ENCODE measurements at places on chromosomes 6 and 20. TPM values are rescaled to one million over a fixed set of nuclear protein-coding genes. Genes with fewer than 3 reads are reported as not detected.
A peak's percentile ranks its signal among the peaks of the same experiment; 100 is the strongest.

TTK gene
- 0.32 TPM for total RNA-seq

CTAGE9 gene
- not detected for total RNA-seq

LBP gene
- not detected for total RNA-seq

PGM3 gene
- 12.0 TPM for total RNA-seq

ERVFRD-1 gene
- total RNA-seq, result 0.05 TPM

LRRC73 gene
- total RNA-seq, result 1.4 TPM

MAS1 gene
- not detected for total RNA-seq

MACROD2 gene
- total RNA-seq, result 4.2 TPM

DNA sequence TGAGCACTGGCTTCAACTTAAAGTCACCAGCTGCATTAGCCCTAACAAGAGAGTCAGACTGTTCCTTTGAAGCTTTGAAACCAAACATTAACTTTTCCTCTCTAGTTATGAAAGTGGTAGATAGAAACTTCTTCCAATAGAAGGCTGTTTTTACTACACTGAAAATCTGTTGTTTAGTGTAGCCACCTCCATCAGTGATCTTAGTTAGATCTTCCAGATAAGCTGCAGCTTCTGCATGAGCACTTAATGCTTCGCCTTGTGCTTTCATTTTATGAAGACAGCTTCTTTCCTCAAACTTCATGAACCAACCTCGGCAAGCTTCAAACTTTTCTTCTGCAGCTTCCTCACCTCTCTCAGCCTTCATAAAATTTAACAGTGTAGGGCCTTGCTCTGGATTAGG, 133.2 kb downstream of the INSM1 start:
- no peak for DNase-seq

GRCh38 chr6:38134704-38135088, 315.2 kb downstream of the ZFAND3 start:
- no peak for DNase-seq

GRCh38 chr6:144278659-144279314, 6.3 kb upstream of the UTRN start:
- no peak for DNase-seq

DNA sequence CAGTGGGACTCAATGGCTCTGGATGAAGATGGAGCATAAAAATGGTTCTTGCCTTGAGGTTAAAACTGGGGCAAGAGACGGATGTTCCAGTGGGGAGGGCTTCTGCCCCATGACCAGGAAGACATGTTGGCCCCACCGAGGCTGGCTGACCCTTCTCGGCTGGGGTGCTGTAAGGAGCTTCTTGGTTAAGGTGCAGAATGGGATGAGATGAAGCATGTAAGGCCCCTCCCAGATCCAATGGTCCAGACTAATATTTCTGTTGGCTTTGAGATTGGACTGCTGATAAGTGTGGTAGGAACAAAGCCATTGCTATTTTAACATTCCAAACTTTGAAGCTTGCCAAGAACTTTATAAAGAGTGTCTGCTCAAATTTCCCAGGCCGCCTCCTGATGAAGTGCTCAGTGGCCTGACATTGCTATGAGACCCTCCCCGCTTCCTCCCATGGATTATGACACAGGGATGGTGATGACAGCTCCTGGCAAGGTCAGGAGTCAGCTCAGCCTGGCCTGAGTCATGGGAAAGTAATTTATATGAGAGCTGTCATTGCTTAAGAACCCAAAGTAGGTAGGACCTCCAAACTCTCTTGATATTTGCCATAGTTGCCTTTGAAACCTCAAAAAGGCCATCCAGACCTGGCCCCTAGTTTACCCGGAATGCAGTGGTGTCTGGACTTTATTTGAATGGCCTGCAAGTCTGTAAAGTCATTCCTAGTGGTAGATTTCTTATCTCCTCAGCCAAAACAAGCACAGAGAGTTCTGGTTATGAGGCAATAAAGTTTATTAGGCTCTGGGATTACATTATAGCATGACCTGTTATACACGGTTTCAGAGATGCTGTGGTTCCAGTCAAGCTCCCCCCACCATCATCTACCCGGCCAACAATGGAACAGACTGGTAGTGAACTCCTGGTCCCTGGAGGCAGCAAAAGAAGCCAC, 55.2 kb downstream of the TGM2 start:
- DNase-seq, result peak; percentile 83

DNA sequence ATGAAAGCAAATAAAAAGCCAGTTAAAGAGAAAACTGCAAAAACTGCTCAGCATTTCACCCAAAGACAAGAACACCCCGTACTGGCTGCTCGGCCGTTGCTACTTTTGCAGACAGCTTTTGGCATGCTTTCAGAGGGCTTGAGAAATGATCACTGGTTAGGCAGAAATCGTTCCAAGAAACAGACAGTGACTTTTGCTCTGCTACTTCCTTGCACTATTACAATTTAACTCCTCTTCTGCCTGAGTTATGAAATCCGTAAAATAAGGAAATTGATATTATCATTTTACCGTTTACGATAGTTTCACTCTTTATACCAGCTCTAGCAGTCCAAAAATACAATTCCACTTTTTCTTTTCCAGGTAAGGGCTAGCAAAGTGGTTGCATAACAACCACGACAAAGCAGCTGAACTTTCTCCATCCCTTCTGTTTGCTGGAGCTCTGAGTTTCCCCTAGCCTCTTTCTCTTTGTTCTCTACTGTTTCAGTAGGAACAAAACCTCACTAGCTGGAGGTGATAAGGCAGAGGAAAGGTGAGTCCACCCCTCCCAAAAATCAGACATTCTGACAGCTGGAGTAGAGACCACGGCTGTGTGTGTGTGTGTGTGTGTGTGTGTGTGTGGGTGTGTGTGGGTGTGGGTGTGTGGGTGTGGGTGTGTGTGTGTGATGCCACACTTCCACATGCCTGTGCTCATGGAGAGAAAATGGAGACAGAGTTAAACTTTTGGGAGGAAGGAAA, 191.8 kb upstream of the RREB1 start:
- DNase-seq, result peak; percentile 75

- no peak for DNase-seq
These were observed 19.7 kb upstream of the ULBP3 start for GRCh38 chr6:150088481-150089154.

DNA sequence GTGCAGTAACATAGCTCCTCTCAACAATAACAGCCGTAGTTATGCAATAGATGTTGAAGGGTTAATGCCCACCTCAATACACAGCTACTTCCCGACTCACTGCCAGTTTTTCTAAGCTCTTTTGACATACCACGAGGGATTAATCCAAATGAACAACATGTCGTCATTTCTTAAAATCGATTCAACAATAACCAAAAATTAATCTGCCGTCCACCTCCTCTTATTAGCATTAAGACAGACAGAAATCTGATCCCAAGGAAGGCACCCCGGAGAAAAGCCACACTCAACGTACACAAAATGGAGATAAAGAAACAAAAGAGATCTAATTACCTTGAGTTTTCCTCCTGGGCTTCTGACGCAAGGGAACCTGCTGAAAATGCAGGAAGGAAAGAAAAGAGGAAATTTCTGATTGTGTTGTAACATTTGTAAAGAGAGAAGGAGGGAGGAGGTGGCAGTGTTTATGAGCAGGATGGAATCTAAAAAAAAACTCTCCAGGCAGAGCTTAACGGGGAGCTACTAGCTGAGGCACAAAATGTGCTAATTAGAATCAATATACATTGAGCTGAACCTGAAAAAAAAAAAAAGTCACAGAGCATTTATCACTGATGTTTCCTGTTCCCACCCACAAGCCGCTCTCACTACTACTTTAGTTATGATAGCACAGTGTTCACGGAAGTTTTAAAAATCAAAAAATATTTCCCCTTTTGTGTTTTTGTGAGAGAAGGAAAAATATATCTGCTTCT, 109.3 kb downstream of the IPCEF1 start:
- DNase-seq, result no peak

GRCh38 chr6:129235167-129236000, 352.4 kb downstream of the LAMA2 start:
- no peak for DNase-seq

DNA sequence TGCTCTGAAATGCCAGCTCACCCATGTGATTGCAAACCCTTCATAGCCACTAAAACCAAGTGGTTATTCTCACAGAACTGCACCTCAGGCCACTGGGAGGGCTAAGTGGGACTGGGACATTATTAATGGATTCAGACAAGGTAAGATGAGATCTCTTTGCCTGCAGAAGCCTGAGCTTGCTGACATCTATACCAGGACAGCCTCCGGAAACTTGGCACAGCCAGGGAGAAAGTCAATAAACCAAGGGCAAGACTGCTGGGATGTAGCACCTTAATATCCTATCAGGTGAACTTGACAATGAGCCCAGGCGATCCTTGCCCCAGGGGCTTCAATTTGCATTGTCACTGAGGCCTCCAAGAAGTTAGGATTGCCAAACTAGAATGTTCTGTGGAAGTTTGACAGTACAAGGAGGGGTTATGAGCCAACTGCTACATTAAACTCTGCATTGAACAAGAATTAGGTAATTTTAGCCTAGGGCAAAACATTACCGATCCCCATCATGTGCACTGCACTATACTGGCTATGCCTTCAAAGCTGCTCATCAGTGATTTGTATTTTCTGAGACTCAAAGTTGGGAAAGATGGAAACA, 60.1 kb upstream of the RALGAPA2 start:
- no peak for DNase-seq

DNA sequence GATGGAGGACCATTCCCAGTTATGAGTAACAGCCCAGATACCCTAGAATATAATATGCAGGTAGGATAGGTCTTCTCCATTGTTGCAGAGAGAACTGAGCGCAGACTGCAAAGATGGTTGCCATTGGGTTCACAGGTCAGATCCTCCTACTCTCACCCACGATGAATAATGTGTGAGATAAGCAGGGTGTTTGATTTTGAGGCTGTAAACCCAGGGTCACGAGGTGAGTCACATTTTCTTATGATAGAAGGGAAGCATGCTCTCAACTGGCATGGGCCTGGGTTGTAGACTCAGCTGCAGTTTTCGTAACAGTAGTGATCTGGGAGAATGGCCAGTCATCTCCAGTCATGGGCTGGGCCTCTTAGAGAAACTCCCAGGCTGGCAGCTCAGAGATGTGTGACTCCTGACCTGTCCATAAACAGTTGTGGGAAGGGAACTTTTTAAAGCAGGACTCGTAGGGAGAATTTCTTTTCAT, 74.2 kb downstream of the CD164 start:
- DNase-seq, result no peak

GRCh38 chr20:48057251-48057650, 272.0 kb upstream of the SULF2 start:
- DNase-seq, result no peak

DNA sequence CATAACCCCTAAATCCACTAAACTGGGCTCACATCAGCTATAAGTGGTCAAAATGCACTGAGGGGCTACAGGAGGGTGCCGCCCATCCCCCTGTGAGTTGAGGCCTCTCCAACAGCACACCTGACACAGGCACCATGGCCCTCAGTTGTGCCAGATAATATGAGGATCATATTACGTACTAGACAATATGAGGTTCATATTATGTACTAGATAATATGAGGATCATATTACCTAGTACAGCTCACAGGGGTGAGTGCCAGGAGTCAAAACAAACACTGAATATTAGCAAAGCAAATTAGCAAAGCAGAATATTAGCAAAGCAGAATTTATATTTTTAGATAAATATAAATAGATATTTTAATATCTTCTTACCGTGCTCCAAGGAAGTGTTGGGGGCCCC, 35.3 kb downstream of the CD24 start:
- no peak for DNase-seq

- DNase-seq, result no peak
These were observed 59.0 kb downstream of the RIN2 start for GRCh38 chr20:19817017-19817416.

DNA sequence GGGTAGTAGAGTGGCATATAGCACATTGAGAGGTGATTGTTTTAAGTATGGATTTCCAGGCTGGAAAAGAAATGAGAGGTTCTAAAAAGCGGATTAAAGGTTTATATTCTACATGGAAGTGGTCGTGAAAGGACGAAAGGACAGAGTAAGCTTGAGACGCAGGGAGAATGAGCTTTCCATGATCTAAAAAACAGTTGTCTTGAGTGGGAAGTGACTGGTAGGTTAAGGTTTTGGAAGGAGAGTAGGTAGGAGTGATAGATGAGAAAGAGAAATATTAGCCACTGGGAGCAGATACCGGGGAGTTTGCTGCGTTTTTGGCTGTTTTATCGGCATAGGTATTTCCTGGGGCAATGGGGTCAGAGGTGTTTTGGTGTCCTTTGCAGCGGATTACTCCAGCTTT, 750.6 kb upstream of the ADGRB3 start:
- DNase-seq, result no peak

DNA sequence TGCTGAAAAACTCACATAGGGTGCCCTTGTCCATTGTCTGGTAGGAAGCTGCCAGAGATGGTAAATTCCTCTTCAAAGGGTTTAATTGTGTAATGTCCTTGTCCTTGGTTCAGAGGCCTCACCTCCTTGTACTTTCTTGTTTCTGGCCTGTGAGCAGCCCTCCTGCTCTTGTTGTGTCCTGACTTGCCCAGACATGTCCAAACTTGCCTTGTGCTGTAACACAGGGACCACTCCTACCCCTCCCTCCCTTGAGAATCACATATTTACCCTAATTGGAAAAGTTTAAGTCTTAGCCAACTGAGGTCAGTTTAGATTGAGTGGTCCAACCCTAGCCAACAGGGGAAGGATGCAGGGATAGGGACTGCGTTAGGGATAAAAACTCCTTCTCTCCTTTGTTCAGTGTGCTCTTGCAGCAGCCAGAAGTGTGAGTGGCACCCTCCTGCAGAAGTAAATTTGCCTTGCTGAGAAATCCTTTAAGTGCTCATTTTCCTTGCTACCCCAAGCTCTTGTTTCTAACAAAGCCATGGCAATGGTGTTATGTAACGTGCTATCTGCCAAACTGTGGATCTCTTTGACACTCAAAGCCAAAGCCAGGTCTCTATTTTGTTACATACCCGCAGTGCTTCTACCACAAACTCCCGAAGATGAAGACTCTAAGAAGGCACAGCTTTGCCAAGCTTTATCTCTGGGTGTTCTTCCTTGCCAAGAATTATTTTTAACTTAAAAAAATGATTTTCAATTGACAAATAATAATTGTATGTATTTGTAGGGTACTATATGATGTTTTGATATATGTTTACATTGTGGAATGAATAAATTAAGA, 414.5 kb downstream of the ESR1 start:
- no peak for DNase-seq

- DNase-seq, result no peak
These were observed 489.8 kb upstream of the MANEA start for GRCh38 chr6:95087394-95088097.

DNA sequence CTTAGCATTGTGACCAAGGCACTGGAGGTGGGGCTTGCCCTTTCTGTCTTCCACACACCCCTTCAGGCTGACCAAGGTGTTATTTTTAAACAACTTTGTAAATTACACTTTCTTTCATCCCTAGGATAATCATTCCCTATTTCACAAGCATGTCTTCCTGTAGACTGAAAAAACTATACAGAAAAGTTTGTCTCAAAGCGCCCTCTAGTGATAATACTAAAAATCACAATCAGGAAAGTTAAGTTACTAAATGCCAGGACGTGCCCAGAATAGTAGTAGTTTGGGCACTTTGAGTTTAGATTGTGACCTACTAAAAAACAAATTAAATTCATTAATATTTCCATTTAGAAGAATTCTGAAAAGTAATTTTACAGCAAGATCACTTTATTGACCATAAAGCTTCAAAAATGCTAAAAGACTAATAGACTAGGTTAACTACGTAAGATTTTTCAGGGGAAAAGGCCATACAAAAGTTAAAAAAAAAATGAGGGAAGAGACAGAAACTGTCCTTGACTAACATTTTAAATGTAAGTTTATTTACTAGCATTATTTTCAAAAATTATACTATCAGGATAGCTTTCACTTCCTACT, 123.3 kb upstream of the DUSP22 start:
- no peak for DNase-seq

Measured in Right ventricle myocardium superior (tissue), 1 donor.